ENCODE measurements at places on chromosomes 4 and X.

- DNase-seq = no peak
Observed at GRCh38 chrX:149704664-149705063, 7.2 kb upstream of the MAGEA11 start.

- no peak for DNase-seq
Observed at GRCh38 chrX:74438764-74439163, 17.5 kb downstream of the SLC16A2 start.

- no peak for DNase-seq
Observed at GRCh38 chrX:17591741-17592110, 145.6 kb upstream of the SCML1 start.

GRCh38 chr4:55346851-55347255, 811 bp downstream of the SRD5A3 start:
- DNase-seq = no peak

DNA sequence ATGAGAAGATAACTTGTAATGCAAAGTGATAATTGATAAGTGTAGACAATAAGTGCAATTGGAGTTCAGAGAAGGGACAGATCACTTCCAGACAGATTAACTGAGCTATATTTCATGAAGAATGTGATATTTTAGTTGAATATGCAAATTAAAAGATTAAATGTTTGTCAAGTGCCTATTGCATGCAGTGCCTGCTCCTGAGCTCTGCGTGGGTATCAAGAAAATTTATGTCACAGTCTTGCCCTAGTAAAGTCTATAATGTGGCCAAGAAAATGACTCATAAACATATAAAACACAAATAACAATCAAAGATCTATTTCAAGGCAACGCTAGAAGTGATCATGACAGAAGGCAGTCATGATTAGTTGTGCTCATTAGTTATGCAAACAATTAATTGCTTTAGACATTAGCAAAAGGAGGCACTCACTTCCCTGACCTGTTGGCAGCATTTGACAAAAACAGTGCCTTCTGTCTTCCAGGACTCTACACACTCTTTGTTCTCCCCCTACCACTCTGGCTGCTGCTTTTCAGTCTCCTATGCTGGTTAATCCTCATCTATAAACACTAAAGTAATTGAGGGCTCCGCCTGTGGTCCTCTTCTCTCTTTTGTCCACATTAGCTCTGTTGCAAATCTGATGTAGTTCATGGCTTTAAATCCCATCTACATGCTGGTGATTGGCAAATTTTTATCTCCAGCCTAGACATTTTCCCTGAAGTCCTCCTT, 47.7 kb downstream of the ARHGEF38 start:
- no peak for DNase-seq

DNA sequence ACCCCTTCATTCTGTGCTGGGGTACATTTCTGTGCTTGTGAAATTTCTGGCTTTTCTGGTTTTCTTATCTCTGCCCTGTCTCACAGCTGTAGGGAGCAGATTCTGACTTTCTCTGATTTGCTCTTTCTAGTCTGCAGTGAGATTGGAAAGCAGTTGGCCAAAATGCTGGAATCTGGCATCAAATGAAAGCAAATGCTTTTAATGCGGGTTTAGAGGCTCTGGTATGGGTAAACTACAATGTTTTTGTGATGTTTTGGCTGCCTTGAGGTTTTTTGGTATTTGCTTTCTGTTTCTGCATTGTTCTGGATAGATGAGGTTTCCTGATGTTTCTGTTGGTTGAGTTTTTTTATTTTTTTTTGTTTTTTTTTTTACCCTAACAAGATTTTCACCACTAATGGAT, 23.8 kb downstream of the SMIM20 start:
- DNase-seq = no peak

- no peak for DNase-seq
Observed at GRCh38 chr4:169601016-169601771, 11.2 kb downstream of the NEK1 start.

GRCh38 chr4:73451981-73452747, 16.1 kb downstream of the AFP start:
- no peak for DNase-seq

GRCh38 chr4:54837576-54838140, 179.9 kb downstream of the KIT start:
- DNase-seq = no peak

GRCh38 chr4:79087071-79087470, 147.8 kb upstream of the PAQR3 start:
- DNase-seq = no peak

DNA sequence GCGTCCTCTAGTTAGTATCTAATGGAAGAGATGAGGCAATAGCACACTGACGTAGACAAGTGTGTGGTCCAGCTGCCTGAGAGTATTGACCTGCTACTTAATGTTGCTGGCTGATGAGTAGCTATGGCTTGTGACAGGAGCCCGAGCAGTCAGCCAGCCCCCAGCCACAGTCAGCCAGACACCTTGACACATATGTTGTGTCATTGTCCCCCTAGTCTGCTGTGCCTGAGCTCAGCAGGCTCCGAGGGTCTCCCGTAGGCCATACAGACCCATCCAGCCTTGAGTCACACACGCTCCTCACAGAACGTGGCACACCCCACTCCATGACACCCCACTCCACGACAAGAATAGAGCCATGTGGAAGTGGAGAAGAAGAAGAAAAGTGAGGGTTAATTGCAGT, 362.1 kb downstream of the UNC5C start:
- DNase-seq = no peak

- peak; percentile 3 for DNase-seq
Observed at GRCh38 chrX:32530802-32531403, 680.4 kb downstream of the DMD start.

DNA sequence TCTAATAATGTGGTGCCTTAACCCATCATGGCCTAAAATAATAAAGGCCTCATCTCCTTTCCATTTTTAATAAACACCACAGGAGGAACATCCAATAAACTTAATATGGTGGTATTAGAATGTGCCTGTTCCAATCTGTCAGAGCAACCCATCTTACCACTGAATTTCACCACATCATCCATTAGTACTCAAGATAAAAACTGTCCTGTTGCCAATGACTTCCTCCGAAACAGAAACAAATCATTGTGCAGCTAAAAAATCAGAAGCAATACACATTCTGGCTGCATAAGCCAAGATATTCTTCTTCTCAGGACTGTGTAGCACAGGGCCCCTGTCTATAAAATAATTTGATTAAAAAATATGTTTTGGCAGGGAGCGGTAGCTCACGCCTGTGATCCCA, 18.5 kb downstream of the TLR10 start:
- DNase-seq = no peak

DNA sequence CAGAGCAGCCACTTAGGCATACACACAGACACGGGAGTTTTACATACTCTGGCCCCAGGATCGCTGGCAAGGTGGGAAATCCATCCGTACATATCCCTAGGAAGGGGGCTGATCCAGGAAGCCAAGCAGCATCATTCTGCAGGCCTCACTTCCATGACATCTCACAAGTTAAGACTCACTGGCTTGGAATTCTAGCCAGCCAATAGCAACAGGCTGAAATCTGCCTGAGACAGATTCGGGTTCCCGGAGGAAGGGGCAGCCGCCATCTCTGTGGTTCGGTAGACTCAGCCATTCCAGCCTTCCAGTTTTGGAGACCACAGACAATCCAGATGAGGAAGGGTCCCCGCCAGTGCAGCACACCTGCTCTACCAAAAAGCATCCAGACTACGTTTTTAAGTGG, 31.3 kb downstream of the SOWAHB start:
- no peak for DNase-seq

GRCh38 chr4:22607382-22607781, 85.4 kb upstream of the GBA3 start:
- no peak for DNase-seq

DNA sequence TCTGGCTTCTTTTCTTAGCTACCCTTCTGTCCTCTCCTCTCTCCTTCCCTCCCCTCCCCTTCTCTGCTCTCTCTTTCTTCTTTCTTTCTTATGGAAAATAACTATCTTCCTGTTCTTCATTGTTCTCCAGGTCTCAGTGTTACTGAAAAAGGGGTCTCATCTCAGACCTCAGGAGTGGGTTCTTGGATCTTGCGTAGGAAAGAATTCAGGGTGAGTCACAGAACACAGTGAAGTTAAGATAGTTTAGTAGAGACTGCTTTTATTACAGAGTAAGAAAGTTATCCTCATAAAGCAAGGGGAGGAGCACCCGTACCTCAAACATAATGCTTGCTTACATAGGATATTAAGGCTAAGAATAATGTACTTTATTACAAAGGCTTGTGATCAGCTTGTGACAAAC, 31.8 kb upstream of the CWH43 start:
- DNase-seq = no peak

GRCh38 chr4:42397635-42398170, 415 bp downstream of the SHISA3 start:
- no peak for DNase-seq

- DNase-seq = no peak
Observed at GRCh38 chrX:111743316-111743715, 62.3 kb downstream of the ALG13 start.

DNA sequence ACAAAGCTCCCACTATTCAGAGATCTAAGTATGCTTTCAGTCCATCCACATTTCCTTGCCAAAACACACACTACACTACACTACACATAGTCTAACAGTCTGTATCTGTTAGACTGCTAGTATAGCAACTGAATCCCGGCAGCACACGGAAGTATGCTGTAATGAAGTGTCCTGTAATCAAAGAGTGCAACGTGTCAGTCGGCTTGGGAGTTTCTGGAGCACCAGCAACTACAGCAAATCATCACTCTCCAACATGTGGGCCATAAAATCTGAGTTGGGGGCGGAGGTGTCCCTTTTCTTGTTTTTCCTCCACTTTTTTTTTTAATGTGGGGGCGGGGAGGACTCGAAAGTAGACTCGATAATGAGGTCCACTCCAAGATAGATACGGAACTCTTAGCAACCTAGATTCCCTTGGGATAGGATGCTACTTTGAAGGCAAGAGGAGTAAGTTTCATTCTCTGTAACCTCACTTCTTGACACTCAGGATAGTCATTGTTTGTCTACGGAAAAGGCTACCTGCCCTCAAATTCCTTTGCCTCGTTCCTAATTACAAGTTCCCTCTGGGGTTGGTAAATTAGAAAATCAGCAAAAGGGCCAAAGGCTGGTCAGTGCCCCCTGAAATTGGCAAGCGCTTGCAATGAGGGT, 722 bp downstream of the SLC10A7 start:
- peak; percentile 13 for DNase-seq

DNA sequence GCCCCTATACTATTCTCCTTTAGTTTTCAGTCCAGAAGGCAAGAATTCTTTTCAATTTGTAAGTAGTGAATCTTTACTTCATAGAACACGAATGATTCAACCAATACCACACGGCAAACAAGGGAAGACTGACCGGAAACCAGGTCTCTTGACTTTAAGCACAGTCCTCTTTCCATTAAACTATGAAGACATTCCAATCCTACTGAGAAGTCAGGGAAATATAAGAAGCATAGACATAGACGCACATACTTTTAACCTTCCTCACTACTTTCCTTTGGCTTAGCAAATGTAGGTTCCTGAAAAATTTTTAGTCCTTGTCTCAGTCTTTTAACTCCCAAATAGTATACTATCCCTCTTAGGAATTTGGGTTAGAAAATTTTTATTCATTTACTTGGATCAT, 9.1 kb downstream of the CHRDL1 start:
- no peak for DNase-seq

- DNase-seq = no peak
Observed at GRCh38 chrX:2609431-2610238, 81.5 kb upstream of the CD99 start.

DNA sequence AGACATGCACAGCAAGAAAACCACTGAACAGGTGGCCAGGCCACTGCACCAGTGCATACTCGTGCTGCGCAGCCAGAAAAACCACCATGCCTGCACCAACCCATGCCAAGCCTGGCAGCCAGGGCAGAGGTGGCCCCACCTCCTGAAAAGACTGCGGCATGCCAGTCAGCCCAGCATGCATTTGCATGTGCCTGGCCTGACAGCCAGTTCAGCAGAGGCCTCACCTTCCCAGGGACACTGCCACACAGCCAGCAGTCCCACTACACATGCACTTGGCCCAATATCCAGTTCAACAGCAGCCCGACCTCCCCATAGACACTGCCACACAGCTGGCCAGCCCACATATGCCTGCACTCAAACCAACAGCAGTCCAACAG, 43.5 kb upstream of the DDX60 start:
- DNase-seq = no peak

DNA sequence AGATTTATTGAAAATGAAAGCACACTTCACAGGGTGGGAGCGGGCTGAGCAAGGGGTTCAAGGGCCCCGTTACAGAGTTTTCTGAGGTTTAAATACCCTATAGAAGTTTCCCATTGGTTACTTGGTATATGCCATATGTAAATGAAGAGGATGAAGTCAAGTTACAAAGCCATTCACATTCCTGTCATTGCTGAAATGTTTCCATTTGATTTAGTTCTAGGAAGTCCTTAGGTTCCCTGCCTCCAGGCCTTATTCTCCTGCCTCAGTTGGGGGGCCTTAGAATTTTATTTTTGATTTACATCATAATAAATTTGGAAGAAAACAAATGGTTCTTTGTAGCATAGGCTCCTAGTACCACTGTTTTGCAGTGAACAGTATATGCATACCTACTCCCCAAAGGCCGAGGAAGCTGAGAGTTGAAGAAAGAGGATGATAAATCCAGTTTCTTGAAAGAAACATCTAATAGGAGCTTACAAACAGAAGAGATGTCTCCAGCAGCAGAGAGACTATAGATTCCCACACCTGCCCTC, 31.8 kb downstream of the SERTM2 start:
- DNase-seq = no peak

DNA sequence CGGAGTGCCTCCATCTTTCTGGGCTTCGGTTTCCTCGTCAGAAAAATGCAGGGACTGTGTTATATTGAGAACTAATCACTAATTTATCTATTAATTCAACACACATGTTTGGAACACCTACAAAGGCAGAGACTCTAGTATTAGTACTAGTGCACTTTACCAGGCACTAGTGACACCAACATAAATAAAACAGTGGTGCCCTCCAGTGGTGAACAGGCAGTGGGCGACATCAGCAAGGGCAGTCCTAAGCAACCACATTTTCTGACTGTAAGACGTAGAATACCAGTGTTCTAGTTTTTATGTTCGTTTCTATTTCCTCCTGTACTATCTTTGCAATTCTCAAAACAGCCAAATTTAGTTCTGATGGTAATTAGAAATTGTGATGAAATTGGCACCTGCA, 69.1 kb upstream of the UCP1 start:
- peak; percentile 21 for DNase-seq

- no peak for DNase-seq
Observed at GRCh38 chr4:80043541-80043940, 29.5 kb downstream of the ANTXR2 start.

DNA sequence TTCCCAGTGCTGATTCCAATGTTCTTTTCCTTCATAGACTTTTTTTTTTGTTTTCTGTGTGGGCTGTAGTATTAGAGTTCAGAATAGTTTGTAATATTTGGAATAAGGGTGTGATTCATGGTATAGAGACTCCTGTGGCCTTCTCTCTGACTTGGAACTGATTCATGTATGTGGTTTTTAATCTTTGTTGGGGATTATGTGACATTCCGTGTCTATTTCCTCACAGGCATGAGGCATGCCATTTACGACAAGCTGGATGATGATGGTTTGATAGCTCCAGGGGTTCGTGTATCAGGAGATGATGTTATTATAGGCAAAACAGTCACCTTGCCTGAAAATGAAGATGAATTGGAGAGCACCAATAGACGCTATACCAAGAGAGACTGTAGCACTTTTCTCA, 44.4 kb downstream of the POLR2B start:
- DNase-seq = no peak

Data from naive thymus-derived CD4-positive, alpha-beta T cell (primary cell).